GM12864 (cell line): ENCODE measurements at places on chromosomes 2 and 18.

DNA sequence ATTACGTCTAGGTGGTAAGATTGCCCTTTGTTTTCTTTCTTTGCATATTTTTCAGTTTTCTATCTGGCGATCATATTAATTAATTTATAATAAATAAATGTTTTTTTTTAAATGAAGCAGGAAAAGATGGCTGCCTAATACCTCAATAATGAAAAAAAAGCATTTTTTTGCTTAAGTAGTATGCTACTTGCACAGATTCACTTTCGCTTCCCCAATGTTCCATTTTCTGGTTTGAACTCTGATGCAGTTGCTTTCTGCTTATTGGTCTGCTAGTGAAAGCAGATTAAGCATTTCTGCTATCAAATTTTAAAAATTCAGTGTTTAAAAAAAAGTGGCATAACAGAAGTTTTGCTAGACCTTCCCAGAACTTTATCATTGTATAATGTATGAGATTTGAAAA lies 11.9 kb upstream of the TMEM182 start:
- DNase-seq, result no peak

- no peak for DNase-seq
These were observed 39.8 kb upstream of the AAK1 start for GRCh38 chr2:69683170-69683971.

- no peak for DNase-seq
These were observed 1523.7 kb upstream of the PIK3C3 start for GRCh38 chr18:40431071-40431985.

DNA sequence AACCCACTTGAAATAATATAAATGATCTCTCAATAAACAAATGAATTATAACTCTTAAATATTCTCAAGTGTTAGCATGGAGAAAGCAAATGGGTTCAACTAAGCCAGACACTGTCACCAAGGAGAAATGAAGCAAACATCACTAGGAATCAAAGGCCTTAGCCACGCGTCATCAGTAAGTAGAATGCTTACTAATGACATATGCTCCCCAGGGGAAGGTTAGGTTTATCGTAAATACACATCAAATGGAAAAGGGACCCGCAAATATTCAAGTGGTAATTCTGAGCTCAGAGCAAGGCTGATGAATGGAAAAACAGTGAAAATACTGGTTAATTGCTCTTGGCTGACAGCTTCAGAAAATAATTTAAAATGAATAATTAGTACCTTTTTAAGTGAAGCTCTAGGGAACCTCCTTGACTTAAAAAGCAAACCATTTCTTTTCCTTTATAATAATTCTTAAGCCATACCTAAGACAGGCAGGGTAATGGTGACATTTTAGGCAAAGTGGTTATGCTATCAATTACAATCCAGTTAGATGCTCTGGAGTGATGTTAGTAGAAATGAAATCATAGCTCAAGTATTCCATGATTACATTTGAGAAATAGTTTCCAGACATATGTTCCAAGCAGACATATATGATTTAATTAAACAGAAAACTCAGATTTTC lies 101.5 kb downstream of the ALPK2 start:
- no peak for DNase-seq

- no peak for DNase-seq
These were observed 3.0 kb downstream of the SCG2 start for GRCh38 chr2:223598994-223599639.

- DNase-seq, result peak; percentile 58
These were observed 51.0 kb downstream of the MOGAT1 start for GRCh38 chr2:222722327-222722946.

DNA sequence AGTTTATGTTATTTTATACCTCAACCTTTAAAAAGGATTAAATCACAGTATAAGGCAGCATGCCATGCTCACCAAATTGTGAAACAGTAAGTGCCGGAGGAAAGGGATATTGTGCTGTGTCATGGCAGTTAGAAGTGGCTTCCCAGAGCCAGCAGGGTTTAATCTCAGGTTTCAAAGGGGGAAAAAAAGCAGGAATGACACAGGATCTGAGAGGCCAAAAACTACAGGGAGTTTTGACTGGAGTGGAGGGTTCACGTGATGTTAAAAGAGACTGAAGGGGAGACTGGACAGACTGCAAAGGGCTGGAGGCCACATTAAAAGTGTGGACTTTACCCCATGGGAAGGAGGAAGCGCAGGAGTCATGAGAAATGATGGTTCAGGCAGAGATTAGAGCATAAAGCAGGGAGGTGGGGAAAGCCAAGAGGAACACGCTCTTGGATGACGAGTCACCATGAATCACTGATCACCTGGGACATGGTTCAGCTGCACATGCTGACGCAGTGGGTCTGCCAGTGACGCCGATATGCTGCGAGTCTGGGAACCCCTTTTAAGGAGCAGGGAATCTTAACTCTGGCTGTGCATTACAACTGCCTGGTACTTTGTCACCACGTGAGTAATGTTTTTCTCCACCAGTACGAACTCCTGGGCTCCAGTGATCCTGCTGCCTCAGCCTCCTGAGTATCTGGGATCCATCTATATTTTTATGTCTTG lies 6.1 kb downstream of the CHMP1B start:
- no peak for DNase-seq

DNA sequence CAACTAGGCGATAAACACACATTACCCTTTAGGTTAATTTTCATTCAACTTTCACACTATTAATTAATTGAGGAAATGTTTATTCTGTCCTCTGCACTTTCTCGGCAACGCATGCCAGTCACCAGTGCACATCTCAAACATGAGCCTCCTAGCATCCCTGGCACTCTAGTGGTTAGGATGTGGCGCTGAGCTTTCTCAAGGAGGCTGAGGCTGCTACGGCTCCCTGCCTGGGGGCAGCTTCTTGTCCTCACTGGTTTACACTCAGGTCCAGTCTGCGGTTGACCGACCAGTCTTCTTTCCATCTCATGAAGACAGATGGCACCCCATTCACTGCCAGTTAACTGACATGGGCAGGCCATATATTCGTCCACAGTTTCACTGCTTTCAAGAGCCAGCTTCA lies 463.4 kb downstream of the EIPR1 start:
- DNase-seq, result no peak

GRCh38 chr2:21270708-21271122 lies 146.9 kb downstream of the TDRD15 start:
- no peak for DNase-seq

DNA sequence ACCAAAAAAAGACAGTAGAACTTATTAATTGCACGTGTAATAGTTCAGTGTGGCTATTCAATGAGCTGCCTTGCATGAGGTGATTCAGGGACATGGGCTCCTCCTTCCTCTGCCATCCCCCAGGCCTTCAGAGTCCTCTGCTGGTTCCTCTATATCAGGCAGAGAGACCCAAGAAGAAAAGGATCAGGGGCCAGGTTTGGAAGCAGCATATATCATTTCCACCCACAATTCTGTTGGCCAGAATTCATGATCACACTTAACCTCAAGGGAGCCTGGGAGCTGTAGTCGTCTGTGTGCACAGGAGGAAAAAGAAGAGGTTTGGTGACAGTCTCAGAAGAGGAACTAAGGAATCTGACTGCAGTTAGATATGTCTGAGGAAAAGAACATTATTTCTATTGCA lies 114.0 kb upstream of the GLS start:
- no peak for DNase-seq

DNA sequence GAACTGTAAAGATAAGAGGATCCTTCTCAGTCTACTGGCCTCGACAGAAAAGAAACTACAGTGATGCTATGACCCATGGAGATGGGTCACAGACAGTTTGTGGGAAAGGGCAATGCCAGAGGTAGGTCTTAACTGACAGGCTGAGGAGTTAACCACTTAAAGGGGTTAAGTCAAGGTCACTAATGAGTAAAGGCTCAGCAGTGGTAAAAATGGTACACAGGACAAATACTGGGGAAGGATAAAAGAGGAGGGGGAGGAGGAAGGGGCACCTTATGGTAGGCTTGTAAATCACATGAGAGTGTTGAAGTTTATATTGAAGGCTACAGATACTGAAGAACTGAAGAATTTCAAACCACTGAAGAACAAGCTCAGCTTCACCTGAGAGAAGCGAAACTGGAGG lies 9.9 kb downstream of the IER3IP1 start:
- DNase-seq, result no peak

DNA sequence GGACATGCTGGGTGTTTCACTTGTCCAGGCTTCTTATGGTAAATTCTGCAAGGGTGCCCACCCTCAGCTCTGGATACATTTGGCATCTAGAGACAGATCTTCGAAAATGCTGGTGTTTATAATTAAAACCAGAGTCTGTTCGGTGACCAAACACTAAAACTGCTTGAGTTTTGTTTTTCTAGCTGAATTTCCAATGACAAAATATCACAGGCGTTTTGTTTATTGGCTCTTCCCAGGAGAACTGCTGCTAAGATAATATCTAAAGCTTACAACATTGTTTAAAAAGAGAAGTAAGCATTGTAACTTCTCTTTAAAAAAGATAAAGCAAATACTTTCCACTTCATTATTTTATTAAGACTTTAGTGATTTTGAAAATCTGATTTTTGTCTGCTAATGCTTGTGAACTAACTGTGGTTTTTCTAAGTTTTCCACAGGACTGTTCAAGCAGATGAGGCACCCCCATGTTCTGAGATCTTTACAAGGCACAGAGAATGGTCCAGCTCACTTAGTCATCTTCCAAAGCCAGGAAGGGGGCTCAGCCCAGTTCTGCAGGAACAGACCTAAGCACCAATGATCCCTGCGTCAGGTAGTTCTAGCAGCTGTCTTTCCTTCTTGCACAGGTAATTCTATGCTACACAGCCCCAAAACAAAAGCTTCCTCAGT lies 94.8 kb upstream of the LTBP1 start:
- no peak for DNase-seq

DNA sequence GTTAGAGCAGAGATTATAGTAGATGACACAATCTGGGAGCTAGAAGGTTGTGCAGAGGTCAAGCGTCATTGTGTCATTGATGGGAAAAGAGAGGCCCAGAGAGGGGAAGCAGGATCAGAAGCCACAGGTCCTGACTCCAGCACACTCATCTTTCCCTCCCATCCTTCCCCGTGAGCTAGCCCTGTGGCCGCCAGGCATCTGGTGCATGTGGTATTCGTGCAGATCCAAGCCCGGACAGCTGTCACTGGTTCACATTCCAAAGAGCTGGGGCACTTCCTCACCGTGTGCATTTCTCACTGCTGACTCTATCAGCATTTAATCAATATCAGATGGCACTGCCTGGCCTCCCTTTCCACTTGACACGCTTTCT lies 94.1 kb upstream of the THOC1 start:
- DNase-seq, result no peak

- DNase-seq, result no peak
These were observed 70.5 kb upstream of the TTC39C start for GRCh38 chr18:23943903-23944624.

GRCh38 chr2:9163306-9164111 lies 43.1 kb upstream of the ASAP2 start:
- DNase-seq, result no peak

- DNase-seq, result no peak
These were observed 15.7 kb downstream of the B3GNT7 start for GRCh38 chr2:231411237-231411636.

DNA sequence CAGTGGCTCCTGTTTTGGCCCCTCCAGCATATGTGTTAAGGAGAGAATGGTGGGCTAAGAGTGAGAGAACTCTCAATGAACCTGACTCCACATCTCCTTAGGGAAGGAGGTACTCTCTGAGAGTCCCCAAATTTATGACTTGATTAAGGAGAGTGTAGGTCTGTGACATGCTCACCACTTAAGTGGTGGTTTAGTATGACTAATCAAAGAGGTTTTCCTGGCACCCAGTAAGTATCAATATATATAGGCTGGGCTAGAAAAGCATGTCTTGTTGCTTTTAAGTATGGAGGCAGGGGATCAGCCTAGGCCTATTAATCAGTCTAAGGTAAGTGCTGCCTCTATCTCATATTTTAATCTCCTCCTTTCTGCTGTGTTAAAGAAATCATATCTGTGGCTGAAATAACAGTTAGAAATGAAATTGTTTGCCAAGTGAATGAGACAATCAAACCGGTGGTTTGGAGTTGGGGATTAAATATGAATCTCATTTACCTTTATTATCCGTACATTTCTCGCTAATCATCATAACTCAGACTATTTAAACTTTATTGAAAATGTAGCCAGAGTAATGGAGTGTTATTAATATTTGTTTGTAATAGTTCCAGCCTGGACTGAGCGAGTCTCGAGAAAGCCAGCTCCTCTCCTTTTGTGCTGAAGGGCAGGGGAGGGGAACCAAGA lies 107.7 kb upstream of the MEIS1 start:
- no peak for DNase-seq

GRCh38 chr18:2697184-2697583 lies 41.7 kb downstream of the SMCHD1 start:
- no peak for DNase-seq

DNA sequence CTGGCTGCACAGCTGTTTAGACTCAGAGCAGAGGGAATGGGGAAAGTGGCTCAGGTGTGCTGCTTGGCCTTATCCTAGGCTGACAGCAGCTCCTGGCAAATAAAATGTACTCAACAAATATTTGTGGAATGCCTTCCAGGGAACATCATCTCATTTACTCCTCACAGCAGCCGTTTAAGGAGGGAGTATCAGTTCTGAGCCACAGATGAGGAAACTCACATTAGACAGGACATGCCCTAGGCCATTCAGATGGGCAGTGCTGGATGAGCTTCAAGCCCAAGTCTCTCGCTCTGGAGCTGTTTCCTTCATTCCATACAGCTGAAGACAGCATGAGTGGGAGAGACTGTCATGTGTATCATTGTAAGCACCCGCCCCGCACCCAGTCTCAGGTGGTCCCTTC lies 129.6 kb upstream of the CNGA3 start:
- DNase-seq, result no peak

- no peak for DNase-seq
These were observed 78.4 kb upstream of the ZSWIM2 start for GRCh38 chr2:186927185-186927866.

GRCh38 chr18:74171910-74172606 lies 23.7 kb downstream of the TIMM21 start:
- no peak for DNase-seq

- DNase-seq, result no peak
These were observed 60.0 kb upstream of the RPE start for GRCh38 chr2:209942426-209942825.

DNA sequence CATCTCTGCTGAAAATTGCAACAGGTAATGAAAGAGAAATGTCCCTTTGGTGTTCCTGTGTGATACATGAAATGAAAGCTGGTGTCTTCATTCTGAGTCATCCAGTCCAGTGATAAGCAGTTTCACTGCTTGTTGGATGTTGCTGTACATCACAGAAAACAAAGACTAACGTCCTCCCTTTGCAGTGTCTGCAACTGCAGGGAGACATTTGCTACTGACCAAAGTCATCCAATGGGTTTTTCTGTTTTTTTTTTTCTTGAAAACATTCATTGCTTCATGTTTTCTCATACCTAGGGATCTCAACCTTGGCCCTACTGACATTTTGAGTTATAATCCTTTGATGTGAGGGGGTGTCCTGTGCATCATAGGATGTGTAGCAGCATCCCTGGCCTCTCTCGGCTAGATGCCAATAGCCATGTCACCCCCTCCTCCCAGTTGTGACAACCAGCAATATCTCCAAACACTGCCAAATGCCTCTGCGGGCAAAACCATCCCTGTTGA lies 63.6 kb upstream of the FZD5 start:
- peak; percentile 26 for DNase-seq

DNA sequence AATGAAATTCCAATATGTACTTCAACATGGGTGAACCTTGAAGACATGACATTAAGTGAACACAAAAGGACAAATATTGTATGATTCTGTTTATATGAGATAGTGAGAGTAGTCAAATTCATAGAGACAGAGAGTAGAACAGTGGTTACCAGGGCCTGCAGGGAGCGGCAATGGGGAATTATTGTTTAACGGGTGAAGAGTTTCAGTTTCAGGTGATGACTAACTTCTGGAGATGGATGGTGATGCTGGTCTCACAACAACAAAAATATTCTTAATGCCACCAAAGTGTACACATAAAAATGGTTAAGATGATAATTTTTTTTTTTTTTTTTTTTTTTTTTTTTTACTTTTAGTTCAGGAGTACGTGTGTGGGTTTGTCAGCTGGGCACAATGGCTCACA lies 109.4 kb upstream of the TMEM200C start:
- DNase-seq, result peak; percentile 60
